ENCODE measurements at places on chromosomes 5 and 9.
A peak's percentile ranks its signal among the peaks of the same experiment; 100 is the strongest.

GRCh38 chr9:134736791-134737497 lies 95.3 kb downstream of the COL5A1 start:
- no peaks in the 10 kb centered on the region for H3K27me3 ChIP-seq
- H3K4me1 ChIP-seq = no peaks in the 10 kb centered on the region
- H3K36me3 ChIP-seq = peaks cover 4% of the 10 kb centered on the region
- H3K4me3 ChIP-seq = no peak overlapping the region
- no peak overlapping the region for H3K27ac ChIP-seq

DNA sequence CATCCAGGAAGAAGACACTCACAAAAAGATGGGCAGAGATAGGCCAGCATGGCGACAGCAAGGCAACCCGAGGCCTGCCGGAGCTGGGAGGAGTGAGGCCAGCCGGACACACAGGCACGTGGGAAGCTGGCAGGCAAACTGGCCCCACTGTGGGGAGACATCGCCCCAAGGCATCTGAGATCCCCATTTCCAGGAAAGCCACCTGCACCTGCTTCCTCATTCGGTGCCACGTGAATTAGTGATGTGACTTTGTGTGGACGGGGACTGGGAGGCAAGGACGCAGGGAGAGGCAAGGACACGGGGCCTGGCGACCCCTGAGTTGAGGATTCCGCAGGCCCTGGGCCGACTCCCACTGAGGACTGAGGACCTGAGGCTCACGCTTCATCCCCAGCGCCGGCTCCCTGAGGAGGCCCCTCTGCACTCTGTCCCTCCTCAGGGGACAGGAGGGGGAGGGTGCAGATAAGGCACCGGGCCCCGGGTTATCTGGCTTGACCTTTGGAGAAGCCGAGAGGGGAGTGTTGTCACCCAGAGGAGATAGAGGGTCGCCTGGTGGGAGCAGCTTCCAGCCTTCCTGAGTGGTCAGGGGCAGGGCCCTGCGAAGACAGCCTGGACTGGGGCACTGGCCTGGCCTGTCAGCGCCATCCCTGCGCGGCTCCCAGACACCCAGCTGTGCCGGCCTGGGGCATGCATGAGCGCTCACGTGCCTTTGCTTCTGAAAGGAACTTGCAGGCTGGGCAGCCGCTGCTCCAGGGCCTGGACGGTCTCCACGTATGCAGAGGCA lies 39.7 kb downstream of the NDUFS6 start:
- H3K36me3 ChIP-seq = no peaks in the 10 kb centered on the region
- no peaks in the 10 kb centered on the region for H3K4me1 ChIP-seq
- H3K27ac ChIP-seq = no peak overlapping the region
- DNase-seq = no peak

DNA sequence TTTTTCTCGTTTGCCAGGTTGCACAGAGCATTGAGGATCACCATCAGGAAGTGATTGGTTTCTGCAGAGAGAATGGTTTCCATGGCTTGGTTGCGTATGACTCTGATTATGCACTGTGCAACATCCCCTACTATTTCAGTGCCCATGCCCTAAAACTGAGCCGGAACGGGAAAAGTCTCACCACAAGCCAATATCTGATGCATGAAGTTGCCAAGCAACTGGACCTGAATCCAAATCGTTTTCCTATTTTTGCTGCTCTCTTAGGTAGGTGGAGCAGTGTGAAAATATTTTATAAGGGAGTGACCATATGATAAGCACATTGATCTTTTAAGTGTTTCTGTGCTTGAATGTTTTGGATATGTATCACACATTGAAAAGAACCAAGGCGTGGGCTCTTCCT lies 17.7 kb upstream of the FAM120AOS start:
- no peak overlapping the region for H3K27ac ChIP-seq
- H3K4me3 ChIP-seq = no peak overlapping the region
- peaks cover 29% of the 10 kb centered on the region for H3K4me1 ChIP-seq
- no peak for DNase-seq
- H3K36me3 ChIP-seq = no peaks in the 10 kb centered on the region
- no peaks in the 10 kb centered on the region for H3K27me3 ChIP-seq

GRCh38 chr5:107486489-107486888 lies 184.2 kb downstream of the EFNA5 start:
- H3K36me3 ChIP-seq = no peaks in the 10 kb centered on the region
- H3K27ac ChIP-seq = no peak overlapping the region
- no peaks in the 10 kb centered on the region for H3K27me3 ChIP-seq
- DNase-seq = no peak
- H3K4me3 ChIP-seq = no peak overlapping the region

DNA sequence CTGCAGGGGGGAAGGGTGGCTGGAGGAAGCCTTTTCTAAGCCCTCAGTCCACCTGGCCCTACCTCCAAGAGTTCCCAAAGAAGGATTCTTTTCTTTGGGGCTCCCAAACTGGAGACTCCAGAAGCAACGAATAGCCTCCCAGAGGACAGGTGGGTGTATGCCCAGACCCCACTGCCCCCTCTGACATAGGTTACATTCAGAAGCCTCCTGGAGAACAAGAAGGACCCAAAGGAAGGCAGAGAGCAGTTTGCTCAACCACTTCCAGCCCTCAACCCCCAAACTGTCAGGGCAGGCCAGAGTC lies 10.3 kb downstream of the HK3 start:
- no peaks in the 10 kb centered on the region for H3K4me1 ChIP-seq
- H3K27me3 ChIP-seq = peaks cover 5% of the 10 kb centered on the region
- no peak overlapping the region for H3K27ac ChIP-seq
- H3K4me3 ChIP-seq = no peak overlapping the region
- DNase-seq = no peak

DNA sequence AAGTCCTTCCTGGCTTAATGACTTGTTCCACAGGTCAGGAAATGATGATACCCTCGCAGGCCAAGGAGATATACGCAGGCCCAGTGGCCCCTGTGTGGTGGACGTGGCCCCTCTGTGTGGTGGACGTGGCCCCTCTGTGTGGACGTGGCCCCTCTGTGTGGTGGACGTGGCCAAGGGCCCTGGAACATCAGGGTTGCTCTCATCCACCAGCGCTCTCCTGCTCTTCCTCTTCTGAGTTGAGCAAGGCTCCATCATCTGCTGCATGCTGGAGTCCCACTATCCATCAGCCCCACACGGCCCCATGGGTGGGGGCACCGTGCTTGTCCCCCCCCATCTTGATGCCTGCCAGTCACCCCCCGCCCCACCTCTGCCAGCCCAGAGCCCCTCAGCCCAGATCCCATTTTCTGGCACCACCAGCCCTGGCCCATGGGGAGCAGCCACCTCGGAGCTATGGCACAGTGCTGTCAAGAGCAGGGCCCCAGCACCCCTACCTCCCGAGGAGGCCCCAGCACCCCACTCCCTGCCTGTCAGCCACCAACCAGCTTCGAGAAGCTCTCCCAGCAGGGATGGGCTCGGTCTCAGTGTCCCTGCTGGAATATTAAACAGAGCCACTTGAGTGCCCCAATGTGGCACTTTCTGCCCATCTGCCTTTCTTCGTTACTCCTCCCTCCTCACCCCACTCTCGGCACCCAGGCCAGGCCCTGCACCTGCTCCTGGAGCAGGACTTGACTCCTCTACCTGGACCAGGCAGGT lies 8.1 kb downstream of the LRRC14B start:
- no peak for DNase-seq
- H3K4me3 ChIP-seq = no peak overlapping the region
- H3K27me3 ChIP-seq = no peaks in the 10 kb centered on the region
- H3K4me1 ChIP-seq = no peaks in the 10 kb centered on the region

GRCh38 chr9:106704056-106704615 lies 158.8 kb upstream of the ZNF462 start:
- H3K27ac ChIP-seq = no peak overlapping the region
- DNase-seq = no peak
- H3K4me1 ChIP-seq = no peaks in the 10 kb centered on the region
- no peaks in the 10 kb centered on the region for H3K27me3 ChIP-seq
- no peaks in the 10 kb centered on the region for H3K36me3 ChIP-seq

DNA sequence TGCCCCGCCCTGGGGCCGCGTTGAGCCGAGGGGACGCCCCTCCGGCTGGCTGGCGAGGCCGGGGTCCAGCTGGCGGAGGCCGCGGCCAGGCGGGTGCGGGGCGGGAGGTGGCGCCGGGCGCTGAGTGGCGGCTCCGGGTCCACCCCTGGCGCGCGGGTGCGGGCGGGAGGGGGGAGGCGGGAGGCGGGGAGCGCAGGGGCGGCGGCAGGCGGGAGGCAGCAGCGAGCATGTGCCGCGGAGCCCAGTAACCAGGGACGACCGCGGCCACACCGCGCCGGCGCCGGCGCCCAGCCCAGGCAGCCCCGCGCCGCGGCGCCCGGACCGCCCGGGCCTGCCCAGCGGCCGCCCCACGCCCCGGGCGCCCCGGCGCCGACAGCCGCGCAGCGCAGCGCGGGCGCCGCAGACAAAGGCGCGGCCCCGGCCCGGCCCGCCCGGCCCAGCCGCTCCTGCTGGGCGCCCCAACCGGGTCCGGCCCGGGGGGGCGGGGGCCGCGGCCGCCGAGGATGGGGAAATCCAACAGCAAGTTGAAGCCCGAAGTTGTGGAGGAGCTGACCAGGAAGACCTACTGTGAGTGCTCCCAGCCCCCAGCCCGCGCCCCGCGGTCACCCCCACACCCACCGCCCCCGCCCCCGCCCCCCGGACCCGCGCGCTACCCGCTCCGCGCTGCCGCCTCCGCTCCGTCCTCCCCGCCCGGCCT lies at the start of gene NCS1:
Gene NCS1, plus strand, starts transcription at position 244 of the 697 bp plus-strand sequence. Its CDS starts 260 bp downstream, at position 504.
- H3K27ac ChIP-seq = peak within 1 kb of the TSS; percentile 43
- H3K36me3 ChIP-seq = no peaks in the 10 kb centered on the region
- peak; percentile 36 for DNase-seq

DNA sequence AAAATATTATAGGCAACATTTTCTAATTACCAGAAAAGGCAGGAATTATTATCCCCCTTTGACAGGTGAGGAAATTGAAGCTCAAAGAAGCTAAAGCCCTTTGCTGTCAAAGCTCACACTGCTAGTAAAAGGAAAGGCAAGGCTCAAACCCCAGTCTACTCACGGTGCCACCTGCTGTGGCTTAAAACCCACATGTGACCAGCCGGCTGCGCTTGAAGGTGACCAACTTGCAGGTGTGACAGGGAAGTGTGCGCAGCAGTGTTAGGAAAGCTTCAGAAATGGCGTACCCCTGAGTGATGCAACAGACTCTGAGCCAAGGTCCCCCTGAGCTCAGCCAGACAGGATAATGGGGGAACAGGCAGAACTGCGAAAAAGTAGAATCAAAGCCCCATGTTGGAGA lies 45.2 kb downstream of the PAX5 start:
- H3K27ac ChIP-seq = no peak overlapping the region
- H3K4me3 ChIP-seq = no peak overlapping the region
- H3K36me3 ChIP-seq = no peaks in the 10 kb centered on the region
- no peaks in the 10 kb centered on the region for H3K4me1 ChIP-seq
- H3K27me3 ChIP-seq = peaks cover 60% of the 10 kb centered on the region
- no peak for DNase-seq

DNA sequence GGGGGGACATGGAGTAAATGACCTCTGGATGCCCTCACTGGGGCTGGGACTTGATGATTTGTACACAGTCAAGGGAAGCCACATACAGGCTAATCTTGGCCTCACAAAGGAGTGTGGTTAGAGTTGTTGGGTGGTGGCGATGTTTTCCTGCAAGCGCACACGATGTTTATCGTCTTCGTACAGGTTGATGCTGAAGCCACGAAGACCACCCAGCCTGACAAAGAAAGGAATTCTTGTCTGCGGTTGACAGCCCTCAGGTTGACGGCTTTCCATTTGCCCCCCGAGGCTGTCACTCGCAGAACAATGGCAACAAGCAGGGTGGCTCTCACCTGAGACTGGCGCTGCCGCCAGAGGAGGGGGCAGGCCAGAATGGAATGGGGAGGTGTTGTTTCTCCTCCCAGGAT lies 14.1 kb upstream of the XPA start:
- H3K36me3 ChIP-seq = no peaks in the 10 kb centered on the region
- no peaks in the 10 kb centered on the region for H3K4me1 ChIP-seq
- no peak overlapping the region for H3K27ac ChIP-seq
- no peak overlapping the region for H3K4me3 ChIP-seq

- H3K4me3 ChIP-seq = no peak overlapping the region
- no peaks in the 10 kb centered on the region for H3K27me3 ChIP-seq
- DNase-seq = no peak
These were observed 36.7 kb downstream of the ZNF618 start for GRCh38 chr9:113912816-113913215.

DNA sequence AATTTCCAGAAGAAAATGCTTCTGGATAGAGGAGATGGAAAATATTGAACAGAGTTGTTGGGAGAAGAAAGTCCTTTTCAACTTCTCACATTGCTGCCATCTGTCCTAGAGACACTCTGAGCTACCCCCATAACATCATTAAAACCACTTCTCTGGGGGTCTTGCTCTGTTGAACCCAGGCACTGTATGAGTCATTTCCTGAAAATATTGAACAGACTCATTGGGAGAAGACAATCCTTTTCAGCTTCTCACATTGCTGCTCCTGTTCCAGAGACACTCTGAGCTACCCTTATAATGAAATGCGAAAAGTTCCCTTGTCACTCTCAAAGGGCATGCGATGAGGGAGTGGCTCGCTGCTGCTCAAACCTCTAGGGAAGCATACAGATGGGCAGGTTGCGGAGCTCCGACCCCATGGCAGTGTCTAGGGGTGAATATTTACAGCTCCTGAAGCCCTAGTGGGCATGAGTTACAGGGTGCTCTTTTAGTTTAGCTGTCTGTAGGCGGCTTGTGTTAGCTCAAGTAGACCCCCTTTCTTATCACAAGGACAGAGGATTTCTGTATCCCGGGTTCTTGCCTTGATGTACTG lies 90.7 kb downstream of the CDKN2A start:
- no peak overlapping the region for H3K4me3 ChIP-seq
- H3K4me1 ChIP-seq = peaks cover 18% of the 10 kb centered on the region
- no peak for DNase-seq
- no peaks in the 10 kb centered on the region for H3K36me3 ChIP-seq
- no peaks in the 10 kb centered on the region for H3K27me3 ChIP-seq

DNA sequence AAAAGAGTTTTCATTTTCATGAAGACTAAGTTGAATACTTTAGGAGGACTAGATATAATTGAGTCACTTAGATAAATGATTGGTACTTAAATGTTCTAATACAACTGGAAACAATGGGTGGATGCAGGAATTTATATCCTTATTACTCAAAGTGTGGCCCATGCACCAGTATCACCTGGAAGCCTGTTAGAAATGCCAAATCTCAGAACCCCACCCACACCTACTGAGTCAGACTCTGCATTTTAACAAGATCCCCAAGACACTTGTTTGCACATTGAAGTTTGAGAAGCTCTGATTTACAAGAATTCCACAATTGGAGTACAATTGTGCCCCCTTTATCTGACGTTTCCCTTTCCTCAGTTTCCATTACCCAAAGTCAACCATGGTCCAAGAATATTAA lies 239.0 kb downstream of the AUH start:
- no peak overlapping the region for H3K27ac ChIP-seq
- H3K27me3 ChIP-seq = peaks cover under 1% of the 10 kb centered on the region
- no peak overlapping the region for H3K4me3 ChIP-seq
- peaks cover 2% of the 10 kb centered on the region for H3K4me1 ChIP-seq

DNA sequence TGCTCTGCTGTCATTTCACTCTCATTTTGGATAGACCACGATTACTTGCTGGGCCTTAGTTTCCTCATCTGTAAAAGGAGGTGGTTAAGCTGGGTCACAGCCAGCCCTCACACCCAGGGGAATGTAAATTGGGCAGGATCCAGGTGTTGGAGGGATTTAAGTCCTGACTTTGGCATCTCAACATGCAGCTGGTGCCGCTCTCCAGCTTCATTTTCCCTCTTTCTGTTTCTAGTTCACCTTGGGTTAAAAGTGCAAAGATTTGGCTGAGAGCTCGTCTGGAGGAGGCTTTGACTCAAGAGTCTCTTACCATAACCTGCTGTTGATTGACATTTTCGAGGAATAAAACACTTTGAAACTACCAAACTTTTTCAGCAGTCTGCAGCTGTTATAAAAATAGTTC lies 144.3 kb upstream of the DHFR start:
- no peaks in the 10 kb centered on the region for H3K36me3 ChIP-seq
- no peaks in the 10 kb centered on the region for H3K27me3 ChIP-seq
- H3K4me1 ChIP-seq = no peaks in the 10 kb centered on the region
- no peak overlapping the region for H3K4me3 ChIP-seq

- H3K27me3 ChIP-seq = no peaks in the 10 kb centered on the region
- DNase-seq = no peak
- no peak overlapping the region for H3K4me3 ChIP-seq
- H3K27ac ChIP-seq = no peak overlapping the region
These were observed 7.6 kb upstream of the CCDC152 start for GRCh38 chr5:42749020-42749419.
